ENCODE measurements at places on chromosomes 7 and 10. TPM values are rescaled to one million over a fixed set of nuclear protein-coding genes. Genes with fewer than 3 reads are reported as not detected.

COL13A1 gene
- total RNA-seq = 0.47 TPM

DCLRE1A gene
- total RNA-seq = 9.2 TPM

GSTO2 gene
- total RNA-seq = 33.8 TPM

OR2F2 gene
- not detected for total RNA-seq

FLNC gene
- total RNA-seq = 0.28 TPM

TMEM213 gene
- not detected for total RNA-seq

SMKR1 gene
- total RNA-seq = 17.1 TPM

AGBL3 gene
- total RNA-seq = 1.8 TPM

GIGYF1 gene
- 40.1 TPM for total RNA-seq

CRYGN gene
- total RNA-seq = not detected

FKBP6 gene
- not detected for total RNA-seq
